Activated CD4-positive, CD25-positive, alpha-beta regulatory T cell treated with anti-CD3 and anti-CD28 coated beads, Interleukin-2, amount 50 U/mL, for 72 hours (primary cell): ENCODE measurements at places on chromosomes 1 and 21.

- no peak for DNase-seq
Observed at GRCh38 chr1:25581764-25582163, 34.8 kb upstream of the MAN1C1 start.

GRCh38 chr1:75811211-75811981, 14.7 kb downstream of the MSH4 start:
- DNase-seq: no peak

GRCh38 chr1:40711465-40712404, 20.2 kb downstream of the NFYC start:
- DNase-seq: no peak

GRCh38 chr1:65009724-65010420, 43.5 kb upstream of the JAK1 start:
- DNase-seq: no peak

DNA sequence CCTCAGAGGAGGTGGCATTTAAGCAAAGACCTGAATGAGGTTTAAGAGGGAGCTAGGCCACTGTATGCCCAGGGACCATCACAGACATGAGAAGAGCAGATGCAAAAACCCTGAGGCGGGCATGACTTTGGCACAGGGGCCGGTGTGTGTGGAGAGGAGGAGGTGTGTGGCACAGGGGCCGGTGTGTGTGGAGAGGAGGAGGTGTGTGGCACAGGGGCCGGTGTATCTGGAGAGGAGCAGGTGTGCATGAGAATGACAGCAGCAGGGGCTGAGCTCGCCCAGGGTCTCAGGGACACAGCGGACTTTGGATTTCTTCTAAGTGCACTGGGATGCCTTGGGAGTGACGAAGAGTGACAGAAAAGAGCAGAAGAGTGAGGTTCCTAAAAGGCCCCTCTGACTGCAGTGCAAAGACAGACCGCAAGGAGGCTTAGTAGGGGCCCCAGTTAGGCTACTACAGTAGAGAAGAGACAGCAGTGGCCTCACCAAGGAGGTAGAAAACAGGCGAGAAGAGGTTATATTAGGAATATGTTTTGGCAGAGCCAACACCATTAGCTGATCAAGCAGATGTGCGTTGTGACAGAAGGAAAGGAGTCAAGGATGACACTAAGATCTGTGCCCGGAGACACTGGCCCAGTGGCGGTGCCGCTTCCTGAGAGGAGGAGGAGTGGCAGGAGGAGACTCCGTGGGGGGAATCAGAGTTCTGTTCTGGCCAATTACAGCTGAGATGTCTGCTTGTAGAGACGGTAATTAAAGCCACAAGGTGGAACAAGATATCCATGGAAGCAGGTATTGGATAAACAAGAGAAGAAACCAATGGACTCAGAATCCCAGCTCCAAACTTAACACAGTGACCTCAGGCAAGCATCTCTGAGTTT, 18.4 kb downstream of the ZBTB17 start:
- no peak for DNase-seq

DNA sequence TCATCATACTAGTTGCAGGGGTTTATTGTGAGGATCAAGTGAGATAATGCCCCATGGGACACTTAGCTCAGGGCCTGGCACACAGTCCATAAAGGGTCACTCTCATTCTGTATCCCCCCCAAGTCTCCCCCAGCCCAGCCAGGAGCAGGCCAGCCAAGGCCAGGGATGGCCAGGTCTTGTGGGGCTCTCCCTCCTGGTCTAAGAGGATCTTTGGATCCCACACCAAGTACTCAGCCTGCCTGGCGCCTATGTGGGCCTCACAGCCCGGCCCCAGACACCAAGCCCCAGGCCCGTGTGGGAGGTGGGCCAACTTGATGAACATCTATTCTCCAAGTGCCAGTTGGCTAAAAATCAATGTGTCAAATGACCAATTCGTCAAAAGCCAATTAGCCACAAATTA, 117.8 kb downstream of the GLIS1 start:
- no peak for DNase-seq

DNA sequence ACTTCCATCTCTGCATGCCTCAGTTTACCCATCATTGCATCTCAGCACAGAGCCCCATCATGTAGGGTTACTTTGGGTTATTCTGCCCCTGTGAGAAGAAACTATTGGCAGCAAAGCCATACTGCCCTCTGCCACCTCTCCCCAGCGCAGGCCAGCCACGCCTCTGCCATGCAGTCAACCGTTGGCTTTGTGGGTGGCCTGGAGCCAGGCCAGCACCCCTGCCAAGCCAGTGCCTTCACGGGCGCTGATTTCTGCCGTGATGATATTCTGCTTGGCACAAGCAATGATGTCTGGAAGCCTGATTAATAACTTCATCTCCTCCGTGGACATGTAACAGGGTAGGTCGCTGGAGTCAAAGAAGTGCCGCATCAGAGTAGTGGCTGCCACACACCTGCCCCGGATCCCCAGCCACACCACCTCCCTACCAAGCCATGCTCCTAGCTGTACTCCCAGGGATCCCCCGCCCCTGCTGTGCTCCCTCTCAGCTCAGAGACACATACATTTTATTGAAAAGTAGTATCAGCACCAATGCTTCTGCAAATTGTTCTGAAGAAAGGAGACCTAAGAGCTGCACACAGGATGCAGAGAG, 15.0 kb upstream of the CEP85 start:
- DNase-seq: no peak

DNA sequence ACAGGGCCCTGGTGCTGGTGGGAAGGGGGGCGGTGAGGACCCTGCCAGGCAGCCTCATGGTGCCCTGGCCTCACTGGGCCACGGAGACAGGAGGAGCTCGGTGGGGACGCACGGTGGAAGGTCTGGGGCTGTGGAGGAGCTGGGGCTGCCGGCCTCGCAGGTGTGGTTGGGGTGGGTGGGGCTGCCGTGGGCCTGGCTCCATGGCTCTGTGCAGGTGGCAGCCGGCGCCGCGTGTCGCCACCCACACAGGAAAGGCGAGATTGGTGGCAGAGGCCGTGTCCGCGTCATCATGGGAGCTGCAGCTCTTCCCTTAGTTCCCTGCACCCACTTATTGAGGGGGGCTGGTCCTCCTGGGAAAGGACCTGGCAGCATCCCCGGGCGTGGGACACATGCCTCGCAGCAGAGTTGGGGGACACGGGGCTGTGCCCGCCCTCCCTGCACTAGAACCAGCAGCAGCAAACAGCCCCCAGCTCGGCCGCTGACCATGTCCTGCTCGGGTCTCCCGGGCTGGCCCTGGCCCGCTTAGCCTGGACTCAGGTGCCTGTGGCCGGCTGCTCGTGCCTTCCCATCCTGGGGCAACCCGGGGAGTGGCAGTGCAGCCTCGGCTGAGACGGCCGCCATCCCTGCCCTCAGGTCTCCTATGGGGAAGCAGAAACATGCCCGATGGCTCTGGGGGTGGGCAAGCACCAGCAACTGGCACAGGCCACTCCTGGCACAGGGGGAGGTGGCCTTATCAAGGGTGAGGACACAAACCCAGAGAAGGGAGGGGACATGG, 7.5 kb upstream of the TTC34 start:
- no peak for DNase-seq

DNA sequence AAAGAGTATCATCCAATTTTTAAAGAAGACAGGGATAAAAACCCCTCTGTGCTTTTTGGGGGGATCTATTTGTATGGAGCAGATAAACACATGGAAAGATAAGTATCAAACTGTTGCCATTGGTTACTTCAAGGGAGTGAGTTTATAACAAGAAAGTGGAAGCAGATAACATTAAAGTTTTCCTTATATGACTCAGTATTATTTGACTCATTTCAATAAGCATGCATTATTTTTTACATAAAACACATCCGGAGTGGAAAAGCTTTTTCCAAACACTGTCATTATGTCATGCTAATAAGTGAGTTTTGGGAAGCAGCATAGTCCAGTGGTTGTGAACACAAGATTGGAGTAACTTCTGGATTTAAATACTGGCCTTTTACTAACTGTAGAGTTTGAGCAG, 452.2 kb downstream of the LTN1 start:
- no peak for DNase-seq
